ENCODE measurements at places on chromosomes 3 and 15. TPM values are rescaled to one million over a fixed set of nuclear protein-coding genes. Genes with fewer than 3 reads are reported as not detected.

- DNase-seq = no peak
Measured at GRCh38 chr3:99253963-99254355, 352.5 kb upstream of the DCBLD2 start.

DNA sequence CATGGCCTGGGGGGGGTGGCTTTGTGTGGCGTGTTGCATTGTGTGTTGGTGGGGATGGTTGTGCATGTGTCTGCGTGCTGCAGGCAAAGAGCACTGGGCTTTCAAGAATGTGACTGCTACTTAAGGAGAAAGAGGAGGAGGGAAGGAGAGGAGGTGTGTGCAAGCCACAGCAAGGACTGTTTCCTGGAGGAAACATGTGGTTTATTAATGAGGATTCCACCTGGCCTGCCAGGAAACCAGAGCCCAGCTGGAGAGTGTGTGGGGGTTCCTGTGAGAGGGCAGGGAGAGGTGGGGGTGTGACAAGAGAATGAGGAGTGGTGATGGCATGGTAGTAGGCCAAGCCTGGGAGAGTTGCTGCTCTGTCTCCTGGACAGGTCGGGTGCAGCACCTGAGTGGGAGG is 258.1 kb upstream of the ROPN1 start:
- DNase-seq = no peak

DNA sequence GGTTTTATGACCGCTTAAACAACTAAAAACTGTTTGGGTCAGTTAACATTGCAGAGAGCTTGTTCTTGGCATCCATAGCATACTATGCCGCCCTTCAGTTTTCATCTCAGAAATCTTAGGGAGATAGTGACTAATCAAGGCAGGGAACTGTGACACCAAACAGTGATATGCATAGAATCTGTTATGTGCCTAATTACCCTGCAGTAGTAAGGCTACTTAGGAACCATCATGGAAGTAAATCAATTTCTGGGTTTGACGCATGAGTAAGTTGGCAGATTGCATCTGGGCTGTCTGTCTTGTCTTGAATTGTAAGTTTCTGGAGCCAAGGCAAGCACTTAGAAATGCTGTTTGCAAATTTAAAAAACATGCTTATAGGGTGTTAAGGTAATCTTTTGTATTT is 22.5 kb downstream of the KCTD6 start:
- DNase-seq = no peak

DNA sequence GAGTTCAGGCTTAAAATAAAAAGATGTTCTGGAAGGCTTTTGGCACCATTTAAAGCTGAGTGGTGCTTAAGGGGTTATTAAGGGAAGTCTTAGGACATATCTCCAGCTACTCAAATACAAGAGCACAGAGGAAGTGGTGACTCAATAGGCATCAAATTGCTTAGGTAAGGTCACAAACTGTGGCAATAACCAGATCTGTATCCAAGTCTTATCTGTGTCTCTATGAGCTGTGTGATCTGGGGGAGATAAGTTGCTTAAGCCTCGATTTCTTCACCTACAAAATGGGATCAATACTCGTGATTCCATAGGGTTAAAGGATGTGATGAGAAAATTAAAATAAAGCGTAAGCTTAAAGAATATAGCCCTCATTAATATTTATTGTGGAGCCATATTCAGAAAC is 7.6 kb downstream of the HDC start:
- no peak for DNase-seq

- no peak for DNase-seq
Measured at GRCh38 chr3:14306142-14306541, 96.3 kb upstream of the SLC6A6 start.

DNA sequence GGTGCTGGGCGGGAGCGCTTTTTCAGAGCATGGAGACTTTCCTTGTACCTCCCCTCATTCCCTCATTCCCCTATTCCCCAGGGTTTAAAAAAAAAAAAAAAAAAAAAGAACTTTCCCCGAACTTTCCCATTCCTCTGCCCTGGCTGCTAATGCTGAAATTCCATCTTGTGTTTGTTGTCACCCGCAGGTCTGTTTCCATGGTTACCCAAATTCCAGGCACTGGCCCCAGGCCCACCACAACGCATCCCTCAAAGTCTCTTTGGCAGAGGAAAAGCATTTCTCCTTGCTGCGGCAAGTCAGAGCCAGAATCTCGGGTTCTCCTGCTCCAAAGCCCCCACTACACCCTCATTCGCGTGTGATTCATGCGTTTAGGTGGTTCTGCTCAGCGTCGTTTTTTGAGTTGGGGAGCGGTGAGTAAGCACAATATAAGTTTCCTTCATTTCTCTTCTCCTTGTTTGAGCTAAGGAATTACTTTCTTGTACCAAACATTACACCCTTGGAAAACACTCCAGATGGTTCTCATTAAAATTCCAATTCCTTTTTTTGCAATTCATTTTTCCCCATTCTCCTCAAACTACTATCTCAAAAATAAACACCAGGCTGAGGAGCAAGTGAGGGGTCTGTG is 21.6 kb downstream of the ANAPC13 start:
- no peak for DNase-seq

DNA sequence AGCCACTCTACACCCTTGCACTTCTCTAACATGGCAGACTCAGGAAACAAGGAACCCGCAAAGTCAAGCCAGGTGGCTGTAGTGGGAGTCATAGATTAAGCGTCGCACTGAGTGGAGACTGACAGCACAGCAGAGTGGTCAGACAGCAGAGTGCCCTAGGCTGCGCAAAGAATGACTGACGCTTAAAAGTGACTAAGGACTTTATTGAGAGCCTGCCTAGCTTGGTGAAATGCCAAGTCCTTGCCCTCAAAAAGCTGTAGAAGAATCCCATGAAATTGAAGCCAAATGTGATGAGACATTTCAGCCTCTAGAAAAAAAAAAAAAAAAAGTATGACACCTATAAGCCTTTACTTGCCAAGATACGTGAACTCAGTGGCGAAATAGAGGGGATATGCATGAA is 30.2 kb downstream of the NCEH1 start:
- DNase-seq = no peak

GRCh38 chr3:19559724-19560442 is 374.1 kb downstream of the EFHB start:
- no peak for DNase-seq

UROC1 gene
- not detected for total RNA-seq

LRRC31 gene
- not detected for total RNA-seq

HACL1 gene
- total RNA-seq = 21.4 TPM

SLC24A5 gene
- not detected for total RNA-seq
